ENCODE measurements at places on chromosomes 2 and 18.

GRCh38 chr2:119716284-119716672 is 37.3 kb downstream of the TMEM177 start:
- no peak for DNase-seq

- DNase-seq, result no peak
These were observed 144.5 kb downstream of the CYP26B1 start for GRCh38 chr2:72003124-72003523.

DNA sequence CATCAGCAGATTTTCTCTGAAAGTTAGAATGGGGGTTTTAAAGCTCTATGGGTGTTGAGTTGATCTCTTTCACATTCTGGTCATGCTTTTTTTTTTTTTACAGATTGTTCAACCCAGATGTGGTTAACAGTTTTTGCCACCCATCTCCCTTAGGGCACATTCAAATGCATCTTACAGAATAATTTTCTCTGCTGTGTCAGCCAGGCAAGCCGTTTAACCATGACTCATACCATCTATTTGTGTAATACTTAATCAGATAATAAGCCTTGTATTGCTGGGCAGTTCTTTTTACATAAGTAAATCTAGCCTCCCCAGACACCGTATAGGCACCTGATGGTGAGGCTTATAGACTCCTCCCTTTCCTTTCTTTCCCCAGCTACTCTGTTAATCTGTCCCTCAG is 62.0 kb downstream of the TGIF1 start:
- DNase-seq, result no peak

DNA sequence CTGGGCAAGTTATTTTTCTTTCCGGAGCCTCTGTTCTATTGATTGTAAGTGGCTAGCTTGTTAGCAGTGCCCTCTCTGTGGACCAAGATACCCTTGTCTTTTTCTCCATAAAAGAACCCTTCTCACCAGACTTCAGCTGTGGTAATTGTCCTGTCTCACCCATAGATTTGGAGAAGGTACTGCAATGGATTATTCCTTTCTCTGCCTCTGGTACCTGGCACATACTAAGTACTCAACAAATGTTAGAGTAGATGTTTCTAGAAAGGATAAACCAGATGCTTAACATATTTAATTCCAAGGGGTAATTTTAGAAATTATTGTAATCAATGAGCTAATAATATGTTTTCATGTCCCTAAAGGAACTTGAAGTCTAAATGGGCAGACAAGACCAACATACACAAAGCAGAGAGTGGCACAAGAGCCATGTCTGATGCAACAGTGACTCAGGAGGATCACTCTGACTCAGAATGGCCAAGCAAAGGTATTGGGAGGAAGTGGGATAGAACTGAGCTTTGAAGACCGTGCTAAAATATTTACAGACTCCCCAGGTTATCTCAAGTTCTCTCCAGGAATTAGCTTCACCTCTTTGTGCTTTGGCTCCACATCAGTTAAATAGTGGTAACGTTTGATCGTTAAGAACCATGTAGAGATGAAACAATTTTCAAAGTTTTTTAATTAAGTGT is 129.7 kb upstream of the OSR1 start:
- no peak for DNase-seq

GRCh38 chr2:127293386-127293747 is 577 bp downstream of the ERCC3 start:
- DNase-seq, result no peak

GRCh38 chr18:53422896-53423295 is 801.6 kb downstream of the MBD2 start:
- DNase-seq, result no peak

GRCh38 chr18:21112543-21113105 is 1.0 kb upstream of the ROCK1 start:
- DNase-seq, result no peak

GRCh38 chr2:74381751-74382150 is 1.6 kb upstream of the DCTN1 start:
- no peak for DNase-seq

GRCh38 chr2:50402654-50402960 is 629.3 kb downstream of the NRXN1 start:
- DNase-seq, result no peak

GRCh38 chr2:239532859-239533258 is 132.0 kb upstream of the HDAC4 start:
- DNase-seq, result no peak

DNA sequence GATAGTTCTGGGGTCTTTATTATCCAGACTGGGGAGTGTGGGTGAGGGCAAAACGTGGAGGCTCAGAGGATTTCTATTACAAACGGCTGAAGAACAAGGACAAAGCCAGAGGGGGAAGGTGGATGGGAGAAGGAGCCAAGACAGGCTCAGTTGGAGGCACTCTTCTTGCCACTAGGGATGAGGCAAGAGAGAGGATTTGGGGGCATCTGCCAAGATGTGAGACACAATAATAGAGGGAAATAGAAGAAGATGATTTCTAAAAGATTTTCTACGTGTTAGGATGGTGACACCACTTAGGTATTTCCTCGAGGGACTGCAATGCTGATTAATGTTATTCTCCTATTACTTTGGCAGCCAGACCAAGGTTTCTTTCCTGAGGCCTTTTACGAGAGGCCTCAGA is 71.8 kb downstream of the APOB start:
- no peak for DNase-seq

DNA sequence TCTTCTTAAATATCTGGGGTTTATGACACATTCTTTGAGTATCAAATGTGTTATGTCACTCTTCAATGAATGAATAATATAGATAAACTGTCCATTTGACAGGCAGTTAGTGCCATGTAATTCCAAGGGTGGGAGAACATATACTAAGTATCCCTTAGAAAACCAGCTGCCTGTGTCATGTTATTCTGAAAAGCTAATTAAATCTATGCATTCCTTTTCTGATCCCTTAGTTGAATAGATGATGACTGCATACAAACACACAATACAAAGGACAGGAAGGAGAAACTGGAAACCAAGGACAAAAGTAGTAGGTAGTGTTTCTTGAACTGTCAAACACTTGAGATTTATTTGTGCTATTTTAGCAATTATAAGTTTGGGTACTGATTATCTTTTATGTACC is 8.3 kb downstream of the ARHGAP28 start:
- DNase-seq, result no peak

DNA sequence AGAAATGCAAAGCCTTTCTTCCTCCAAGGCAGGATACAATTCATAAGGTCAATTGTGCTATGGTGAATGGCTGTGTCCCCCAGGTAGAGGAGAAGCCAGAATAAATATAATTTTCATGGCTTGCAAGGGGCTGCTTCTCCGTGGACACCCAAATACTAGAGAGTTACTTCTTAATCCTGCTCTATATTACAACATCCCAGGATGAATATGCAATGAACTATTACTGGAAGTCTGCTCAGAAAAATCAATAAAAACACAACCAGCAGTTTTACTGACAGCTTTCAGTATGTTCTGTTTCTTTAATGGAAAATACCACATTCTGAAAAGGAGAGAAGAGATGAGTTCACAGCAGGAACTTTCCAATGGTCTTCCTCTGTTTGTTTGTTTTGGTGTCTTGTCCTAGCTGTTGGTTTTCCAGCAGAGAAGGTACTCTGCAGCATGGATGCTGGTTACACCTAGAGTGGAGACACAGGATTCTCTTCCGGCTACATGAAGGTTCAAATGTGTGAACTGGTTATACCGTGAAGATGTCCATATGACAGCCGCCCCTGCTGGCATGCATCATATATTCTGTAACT is 213.0 kb downstream of the PID1 start:
- no peak for DNase-seq

DNA sequence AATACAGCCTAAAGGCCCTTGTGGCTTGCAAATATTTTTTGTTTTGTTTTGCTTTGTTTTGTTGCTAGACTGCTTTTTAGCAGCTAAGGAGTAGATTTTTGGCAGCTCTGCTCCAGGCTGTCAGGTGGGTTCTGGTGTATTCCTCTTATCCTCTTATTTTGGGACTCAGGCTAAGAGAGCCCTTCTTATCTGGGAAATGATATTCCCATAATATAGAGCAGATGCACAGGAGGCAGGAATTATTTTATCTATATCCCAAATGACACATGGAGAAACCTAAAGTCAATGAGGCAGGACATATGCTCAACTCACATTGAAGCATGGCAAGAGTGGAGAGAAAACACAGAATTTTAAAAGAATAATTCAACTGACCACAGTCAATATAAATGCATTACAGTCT is 369.6 kb downstream of the RIT2 start:
- DNase-seq, result no peak

DNA sequence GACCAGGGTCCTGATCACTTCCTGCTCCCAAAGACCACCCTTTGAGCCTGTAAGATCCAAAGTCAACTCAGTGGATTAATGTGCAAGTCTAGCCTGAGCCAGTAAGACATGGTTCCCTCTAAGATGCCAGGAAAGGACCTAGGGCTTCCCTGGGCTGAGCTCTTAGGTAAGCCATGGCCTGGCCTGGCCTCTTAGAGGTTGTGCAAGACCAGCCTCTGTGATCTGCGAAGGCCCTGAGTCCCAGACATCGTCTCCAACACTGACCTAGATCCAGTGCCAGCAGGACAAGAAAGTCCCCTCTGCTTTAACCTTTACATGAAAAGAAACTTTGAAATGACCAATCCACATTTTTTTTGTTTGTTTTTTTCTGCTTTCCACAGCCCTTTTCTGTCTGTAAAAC is 73.6 kb upstream of the CYP1B1 start:
- no peak for DNase-seq

DNA sequence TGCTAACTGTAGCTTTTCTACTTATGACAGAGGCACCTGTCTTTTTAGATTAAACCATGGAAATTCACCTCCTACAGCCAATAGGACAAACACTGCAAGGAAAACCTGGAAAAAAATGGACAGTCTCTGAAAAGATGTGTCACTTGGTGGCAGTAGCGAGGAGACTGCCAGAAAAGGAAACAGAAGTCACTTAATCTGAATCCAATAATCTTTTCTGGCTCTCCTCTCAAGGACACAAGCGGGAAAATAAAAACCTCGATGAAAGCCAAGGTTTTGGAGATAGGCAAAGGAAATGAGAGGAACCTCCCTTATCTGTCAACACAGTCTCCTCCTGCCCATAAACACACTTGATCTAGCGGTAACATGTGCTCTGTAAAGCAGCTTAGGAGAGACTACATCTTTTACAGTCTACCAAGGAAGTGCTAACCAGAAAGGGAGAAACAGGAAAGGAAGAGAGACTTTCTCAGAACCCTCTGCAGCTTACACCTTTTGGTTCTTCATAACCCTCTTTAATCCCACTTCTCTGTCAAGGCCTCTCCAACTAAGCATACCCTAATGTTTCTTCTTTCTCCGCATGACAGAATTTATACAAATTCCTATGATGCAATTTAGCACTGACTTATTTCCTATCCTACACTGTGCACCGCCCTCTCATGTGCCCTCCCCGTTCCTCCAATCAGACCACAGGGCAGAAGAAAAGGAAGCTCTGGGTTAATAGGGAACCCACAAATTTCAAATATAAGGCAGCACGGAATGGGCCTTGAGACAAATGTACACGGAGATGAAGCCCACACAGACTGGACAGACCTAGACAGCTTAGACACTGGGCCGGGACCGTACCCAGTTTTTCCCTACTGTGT is 52.8 kb downstream of the CLASP1 start:
- DNase-seq, result no peak

DNA sequence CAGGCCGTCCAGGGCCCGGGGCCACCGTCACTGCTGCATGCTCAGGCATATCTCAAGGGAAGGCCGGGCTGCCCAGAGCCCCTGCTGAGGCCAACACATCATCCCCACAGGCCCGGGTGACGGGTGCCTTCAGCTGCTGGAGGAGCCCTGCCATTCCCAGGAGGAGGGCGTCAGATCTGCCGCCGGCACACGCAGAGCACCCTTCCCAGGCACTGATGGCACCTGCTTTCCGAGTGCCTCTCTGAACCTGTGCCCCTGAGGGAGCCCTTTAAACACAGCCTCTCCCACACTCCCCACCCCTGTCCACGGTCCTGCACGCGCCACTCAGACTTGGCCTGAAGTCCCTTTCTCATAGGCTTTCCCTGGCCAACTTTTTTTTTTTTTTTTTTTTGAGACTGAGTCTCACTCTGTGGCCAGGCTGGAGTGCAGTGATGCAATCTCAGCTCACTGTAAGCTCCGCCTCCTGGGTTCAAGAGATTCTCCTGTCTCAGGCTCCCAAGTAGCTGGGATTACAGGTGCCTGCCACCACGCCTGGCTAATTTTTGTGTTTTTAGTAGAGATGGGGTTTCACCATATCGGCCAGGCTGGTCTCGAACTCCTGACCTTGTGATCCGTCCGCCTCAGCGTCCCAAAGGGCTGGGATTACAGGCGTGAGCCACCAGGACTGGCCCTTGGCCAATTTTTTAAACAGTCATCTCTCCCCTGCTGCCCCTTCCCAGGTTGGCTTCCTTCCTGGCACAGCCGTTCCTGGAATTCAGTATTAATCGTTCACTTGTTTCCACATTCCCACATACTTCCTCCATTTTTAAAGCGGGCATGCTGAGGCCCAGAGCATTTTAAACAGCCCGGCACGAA is 211.7 kb downstream of the NDUFA10 start:
- DNase-seq, result no peak

DNA sequence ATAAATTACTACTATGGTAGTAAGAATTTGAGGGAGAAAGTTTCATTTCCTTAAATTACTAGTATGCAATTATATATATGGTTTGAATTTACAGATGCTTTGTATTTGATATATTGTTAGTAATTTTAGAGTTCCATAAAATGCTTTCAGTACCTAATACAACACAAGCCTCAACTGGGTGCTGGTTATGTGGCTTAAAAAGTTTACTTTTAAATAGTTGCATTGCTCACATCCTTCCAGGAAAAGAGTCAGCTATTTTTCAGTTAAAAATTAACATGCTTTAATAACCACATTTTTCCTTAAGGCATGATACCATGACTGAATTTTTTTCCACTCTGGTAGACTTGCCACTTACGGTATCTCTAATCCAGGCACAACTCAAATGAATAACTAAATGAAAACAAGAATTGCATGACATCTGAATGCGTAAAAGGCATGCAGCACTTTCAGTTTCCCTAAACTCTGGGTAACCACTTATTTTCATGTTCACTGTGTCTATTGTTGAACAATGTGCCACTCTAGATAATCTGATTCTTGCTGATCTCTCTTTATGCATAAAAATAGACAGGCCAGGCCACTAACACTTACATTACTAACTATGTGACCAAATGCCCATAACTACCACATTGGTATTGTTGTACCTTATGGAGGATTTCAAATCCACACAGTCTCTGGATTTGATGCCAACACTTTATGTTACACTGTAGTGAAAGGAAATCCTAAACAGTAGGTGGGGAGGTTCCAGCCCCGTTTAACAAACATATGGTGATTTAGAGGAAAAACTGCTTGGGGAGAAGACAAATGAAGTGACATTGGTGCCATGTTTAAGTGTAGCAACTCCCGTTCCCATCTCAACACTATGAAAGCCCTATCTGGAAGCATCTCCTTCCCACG is 35.5 kb upstream of the SLC35F5 start:
- DNase-seq, result no peak

DNA sequence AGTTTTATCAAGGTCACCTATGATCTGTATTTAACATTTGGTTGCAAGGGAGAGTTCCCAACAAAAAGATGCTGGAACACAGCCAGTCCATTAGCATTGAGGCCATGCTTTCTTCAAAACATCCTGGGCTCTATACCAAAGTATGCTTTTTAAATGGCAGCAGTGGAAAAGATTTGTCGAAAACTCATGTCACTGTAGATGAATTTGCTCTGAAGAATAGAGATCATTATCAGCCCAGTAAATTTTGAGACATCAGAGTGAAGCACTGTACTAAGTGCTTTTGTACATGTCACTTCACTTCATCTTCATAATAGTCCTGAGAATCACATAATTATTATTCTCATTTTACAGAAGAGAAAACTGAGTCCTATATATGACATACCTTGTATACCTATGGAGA is 189.8 kb downstream of the CAMKMT start:
- no peak for DNase-seq

Data from activated CD8-positive, alpha-beta memory T cell treated with anti-CD3 and anti-CD28 coated beads for 1 hour (primary cell).